ENCODE measurements at places on chromosomes 4 and X. TPM values are rescaled to one million over a fixed set of nuclear protein-coding genes. Genes with fewer than 3 reads are reported as not detected.

The DOK7 gene
- total RNA-seq, result not detected

The YY2 gene
- total RNA-seq, result 1.7 TPM

The PPBP gene
- not detected for total RNA-seq

The EFHC2 gene
- not detected for total RNA-seq

The VCX3A gene
- 0.27 TPM for total RNA-seq

The EPGN gene
- total RNA-seq, result not detected

The CXCL11 gene
- not detected for total RNA-seq
